ENCODE measurements at places on chromosomes 2 and 18. TPM values are rescaled to one million over a fixed set of nuclear protein-coding genes. Genes with fewer than 3 reads are reported as not detected.

DNA sequence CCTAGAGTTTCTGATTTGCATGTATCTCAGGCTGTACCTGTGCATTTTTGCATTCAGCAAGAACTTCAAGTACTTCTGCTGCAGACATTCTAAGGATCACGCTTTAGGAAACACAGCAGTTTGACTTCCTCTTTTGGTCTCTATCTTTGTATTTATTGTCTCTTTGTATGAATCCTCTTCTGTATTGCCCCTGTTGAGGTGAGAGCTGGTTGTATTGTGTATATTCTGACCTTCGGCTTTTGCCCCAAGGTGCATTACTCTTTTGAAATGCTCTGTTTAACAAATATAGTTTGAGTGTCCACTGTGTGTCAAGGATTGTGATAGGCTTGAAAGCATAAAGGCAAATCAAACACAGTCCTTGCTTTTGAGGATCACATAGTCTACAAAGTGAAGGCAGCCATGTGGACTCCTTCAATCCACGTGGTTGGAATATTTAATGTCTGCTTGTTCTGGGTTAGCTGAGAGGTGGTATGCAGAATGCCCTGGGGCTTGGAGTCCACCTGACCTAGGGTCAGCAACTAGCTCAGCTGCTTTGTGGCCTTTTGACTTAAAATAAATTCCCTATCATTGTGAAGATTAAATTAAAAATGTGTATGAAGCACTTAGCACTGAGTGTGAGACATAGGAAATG, 108.1 kb downstream of the LYPD6 start:
- no peaks in the 10 kb centered on the region for H3K4me1 ChIP-seq
- no peak overlapping the region for H3K4me3 ChIP-seq
- H3K27ac ChIP-seq: no peak overlapping the region
- no peak for DNase-seq
- H3K27me3 ChIP-seq: no peaks in the 10 kb centered on the region

DNA sequence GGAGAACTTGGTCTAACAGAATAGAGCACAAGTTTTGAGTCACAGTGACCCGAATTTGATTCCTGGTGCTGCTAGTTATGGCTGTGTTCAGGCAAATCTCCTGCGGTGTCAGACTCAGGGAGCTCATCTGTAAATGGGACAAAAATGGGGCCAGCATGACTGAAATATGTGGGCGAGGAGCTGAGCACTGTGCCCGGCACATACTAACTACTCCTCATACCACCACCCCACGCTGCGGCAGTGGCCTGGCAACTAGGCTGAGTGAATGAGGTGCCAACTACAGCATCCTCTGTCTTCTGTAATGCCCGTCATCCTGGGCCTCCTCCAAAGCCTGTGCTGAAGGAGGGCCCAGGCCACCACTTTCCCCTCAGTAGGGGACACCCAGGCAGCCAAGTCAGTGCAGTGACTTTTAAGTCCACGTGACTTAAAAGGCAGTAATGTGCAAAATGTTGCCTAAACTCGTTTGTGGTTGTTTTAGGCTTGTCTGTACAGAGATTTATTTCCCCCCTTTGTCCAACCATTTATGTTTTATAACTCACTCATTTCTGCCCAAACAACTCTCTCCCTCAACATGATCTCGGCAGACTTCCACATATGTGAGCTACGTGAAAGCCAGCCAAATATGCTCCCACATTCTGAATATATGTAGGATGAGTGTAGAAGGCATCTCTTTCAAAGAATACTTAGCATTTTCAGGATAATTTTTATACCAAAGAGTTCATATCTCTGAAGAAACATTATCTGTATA, 773.7 kb downstream of the TSN start:
- H3K4me3 ChIP-seq: no peak overlapping the region
- no peaks in the 10 kb centered on the region for H3K36me3 ChIP-seq
- no peak for DNase-seq

- no peaks in the 10 kb centered on the region for H3K27me3 ChIP-seq
- no peaks in the 10 kb centered on the region for H3K36me3 ChIP-seq
- H3K27ac ChIP-seq: no peak overlapping the region
- peaks cover 3% of the 10 kb centered on the region for H3K4me1 ChIP-seq
These were observed 65.4 kb downstream of the AAK1 start for GRCh38 chr2:69578198-69578540.

GRCh38 chr2:171391532-171391931, 42.3 kb downstream of the METTL8 start:
- H3K4me3 ChIP-seq: no peak overlapping the region
- peak; percentile 45 for DNase-seq
- H3K36me3 ChIP-seq: no peaks in the 10 kb centered on the region
- H3K27ac ChIP-seq: no peak overlapping the region
- H3K4me1 ChIP-seq: no peaks in the 10 kb centered on the region
- no peaks in the 10 kb centered on the region for H3K27me3 ChIP-seq

DNA sequence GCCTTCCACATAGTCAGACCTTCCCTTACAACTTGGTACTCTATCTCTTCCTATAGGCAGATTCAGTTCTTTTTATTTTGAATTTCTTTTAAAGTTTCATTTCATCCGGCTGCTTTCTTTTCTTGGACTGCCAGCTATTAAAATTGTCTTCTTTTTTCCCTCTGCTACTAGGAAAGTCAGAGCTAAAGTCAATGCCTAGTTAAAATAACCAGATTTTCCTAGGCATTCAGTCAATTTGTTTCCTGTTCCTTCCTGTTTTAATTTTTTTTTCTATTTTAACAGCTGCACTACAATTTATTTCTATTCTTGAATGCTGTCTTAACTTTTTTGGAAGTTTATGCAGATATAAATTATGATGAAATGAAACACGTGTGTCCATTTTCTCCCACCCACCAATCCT, 84.8 kb downstream of the EVA1A start:
- no peaks in the 10 kb centered on the region for H3K27me3 ChIP-seq
- H3K4me3 ChIP-seq: no peak overlapping the region
- DNase-seq: no peak
- H3K36me3 ChIP-seq: no peaks in the 10 kb centered on the region
- no peak overlapping the region for H3K27ac ChIP-seq

- H3K27ac ChIP-seq: no peak overlapping the region
- DNase-seq: peak; percentile 57
- no peak overlapping the region for H3K4me3 ChIP-seq
These were observed 21.1 kb upstream of the CPO start for GRCh38 chr2:206918263-206918662.

DNA sequence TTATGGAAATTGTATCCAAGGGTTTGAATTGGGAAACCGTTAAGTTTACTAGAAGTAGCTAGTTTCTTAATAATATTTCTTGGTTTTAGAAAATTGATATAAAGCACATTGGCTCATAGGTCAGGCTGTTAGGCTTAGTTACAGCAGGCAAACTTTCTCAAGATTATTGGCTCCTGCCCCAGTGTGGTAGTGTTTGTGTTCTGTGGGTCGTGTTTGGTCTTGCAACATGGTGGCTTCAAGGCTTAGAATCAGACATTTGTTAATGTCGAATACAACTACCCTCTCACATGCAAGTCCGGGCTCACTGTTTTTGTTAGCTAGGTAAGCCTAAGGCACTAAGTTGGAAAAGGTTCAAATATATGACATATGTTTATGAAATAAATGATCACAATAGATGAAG, 19.6 kb downstream of the CERS6 start:
- H3K36me3 ChIP-seq: no peaks in the 10 kb centered on the region
- DNase-seq: no peak
- no peak overlapping the region for H3K4me3 ChIP-seq
- peaks cover 14% of the 10 kb centered on the region for H3K4me1 ChIP-seq
- no peak overlapping the region for H3K27ac ChIP-seq

- no peak overlapping the region for H3K27ac ChIP-seq
- H3K4me3 ChIP-seq: peak overlapping the region; percentile 12
- H3K36me3 ChIP-seq: no peaks in the 10 kb centered on the region
These were observed 319 bp upstream of the EN1 start for GRCh38 chr2:118847762-118848172.

DNA sequence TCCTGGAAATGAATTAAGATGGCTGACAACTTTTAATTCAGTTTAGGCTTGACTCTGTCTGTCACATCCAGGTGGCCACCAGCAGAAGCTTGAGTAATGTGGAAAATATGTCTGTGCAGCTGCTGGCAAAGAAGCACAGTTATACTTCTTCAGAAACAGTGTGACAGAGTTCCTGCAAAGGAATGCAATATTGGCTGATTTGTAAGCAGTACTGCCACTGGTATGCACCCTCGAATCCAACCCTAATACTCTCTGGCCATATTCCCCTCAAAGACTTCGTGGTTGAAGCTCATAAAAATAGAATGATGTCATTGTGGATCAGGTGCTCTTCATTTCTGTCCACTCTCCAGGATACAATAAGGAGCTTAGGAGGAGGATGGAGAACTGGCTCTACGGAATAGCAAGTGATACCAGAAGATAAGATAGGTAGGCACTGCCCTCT, 86.2 kb downstream of the METTL8 start:
- no peak for DNase-seq
- H3K27ac ChIP-seq: no peak overlapping the region
- H3K36me3 ChIP-seq: no peaks in the 10 kb centered on the region
- no peaks in the 10 kb centered on the region for H3K27me3 ChIP-seq
- H3K4me1 ChIP-seq: peaks cover 6% of the 10 kb centered on the region

DNA sequence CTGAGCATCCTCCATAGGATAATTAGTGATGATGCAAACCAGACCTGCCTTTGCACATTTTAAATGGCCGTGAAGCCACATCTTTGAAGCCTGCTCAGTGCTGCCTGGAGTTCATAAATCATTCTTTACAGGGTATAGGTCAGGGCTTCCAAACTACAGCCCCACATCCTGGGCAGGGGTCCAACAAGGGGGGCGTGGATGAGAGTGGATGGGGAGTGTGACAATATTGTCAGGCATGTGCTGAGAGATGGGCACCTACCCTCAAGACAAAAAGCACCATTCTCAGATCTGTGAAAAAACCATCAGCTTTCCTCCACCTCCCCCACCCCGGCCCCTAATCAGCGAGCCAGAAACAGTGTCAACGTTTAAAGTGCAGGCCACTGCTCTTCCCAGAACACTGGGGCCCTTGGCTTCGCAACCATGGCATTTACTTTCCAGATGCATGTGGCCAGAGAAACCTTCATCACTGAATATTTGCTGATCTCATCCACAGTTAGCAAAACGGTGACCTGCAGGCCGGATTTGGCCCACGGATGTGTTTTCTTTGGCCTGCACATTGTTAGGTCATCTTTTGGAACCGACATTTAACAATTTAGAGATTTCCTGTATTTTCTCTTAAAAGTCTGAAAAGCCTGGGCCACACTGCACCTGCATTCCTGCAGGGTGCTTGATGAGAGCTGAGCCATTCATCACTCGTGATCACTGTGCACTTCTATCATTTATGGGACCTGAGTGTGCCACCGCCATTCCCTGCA, 130.7 kb downstream of the ANKRD44 start:
- no peaks in the 10 kb centered on the region for H3K27me3 ChIP-seq
- no peak overlapping the region for H3K27ac ChIP-seq
- DNase-seq: no peak
- peaks cover 6% of the 10 kb centered on the region for H3K4me1 ChIP-seq
- no peaks in the 10 kb centered on the region for H3K36me3 ChIP-seq

- no peaks in the 10 kb centered on the region for H3K4me1 ChIP-seq
- peak within 1 kb of the TSS; percentile 60 for H3K4me3 ChIP-seq
These were observed at the start of gene CYS1 for GRCh38 chr2:10079870-10080535. Gene CYS1, minus strand, starts transcription at chr2:10080411. Its CDS starts 188 bp downstream, at chr2:10080223.

DNA sequence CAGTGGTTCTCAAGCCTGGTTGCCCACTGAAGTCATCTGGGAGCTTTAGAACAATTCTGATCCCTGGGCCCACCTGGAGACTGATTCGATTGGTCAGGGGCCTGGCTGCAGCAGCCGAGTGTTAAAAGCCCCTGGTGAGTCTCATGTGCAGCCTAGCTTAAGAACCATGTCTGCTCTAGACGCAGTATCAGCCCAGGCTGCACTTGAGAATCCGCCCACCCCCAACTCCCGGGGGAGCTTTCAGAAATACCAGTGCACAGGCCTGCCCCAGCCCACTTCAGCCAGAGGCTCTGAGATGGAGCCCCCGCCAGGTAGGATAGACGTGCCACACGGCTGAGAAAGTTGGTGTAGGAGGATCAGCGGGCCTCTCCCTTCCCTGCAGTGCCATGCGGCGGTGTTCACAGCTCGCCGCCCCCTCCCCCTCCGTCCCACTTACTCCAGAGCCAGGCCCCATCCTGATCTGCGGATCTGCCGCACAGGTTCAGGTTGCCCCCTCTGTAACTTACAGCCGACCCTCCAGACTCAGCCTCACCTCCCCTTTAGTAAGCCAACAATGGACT, 209.0 kb upstream of the RAB12 start:
- no peak overlapping the region for H3K27ac ChIP-seq
- no peaks in the 10 kb centered on the region for H3K4me1 ChIP-seq
- peaks cover 55% of the 10 kb centered on the region for H3K36me3 ChIP-seq
- no peak overlapping the region for H3K4me3 ChIP-seq
- H3K27me3 ChIP-seq: no peaks in the 10 kb centered on the region
- DNase-seq: no peak

- DNase-seq: no peak
- no peak overlapping the region for H3K27ac ChIP-seq
- H3K4me1 ChIP-seq: peaks cover 10% of the 10 kb centered on the region
- no peaks in the 10 kb centered on the region for H3K27me3 ChIP-seq
- H3K4me3 ChIP-seq: no peak overlapping the region
- no peaks in the 10 kb centered on the region for H3K36me3 ChIP-seq
These were observed 50.7 kb downstream of the FMNL2 start for GRCh38 chr2:152385650-152386049.

DNA sequence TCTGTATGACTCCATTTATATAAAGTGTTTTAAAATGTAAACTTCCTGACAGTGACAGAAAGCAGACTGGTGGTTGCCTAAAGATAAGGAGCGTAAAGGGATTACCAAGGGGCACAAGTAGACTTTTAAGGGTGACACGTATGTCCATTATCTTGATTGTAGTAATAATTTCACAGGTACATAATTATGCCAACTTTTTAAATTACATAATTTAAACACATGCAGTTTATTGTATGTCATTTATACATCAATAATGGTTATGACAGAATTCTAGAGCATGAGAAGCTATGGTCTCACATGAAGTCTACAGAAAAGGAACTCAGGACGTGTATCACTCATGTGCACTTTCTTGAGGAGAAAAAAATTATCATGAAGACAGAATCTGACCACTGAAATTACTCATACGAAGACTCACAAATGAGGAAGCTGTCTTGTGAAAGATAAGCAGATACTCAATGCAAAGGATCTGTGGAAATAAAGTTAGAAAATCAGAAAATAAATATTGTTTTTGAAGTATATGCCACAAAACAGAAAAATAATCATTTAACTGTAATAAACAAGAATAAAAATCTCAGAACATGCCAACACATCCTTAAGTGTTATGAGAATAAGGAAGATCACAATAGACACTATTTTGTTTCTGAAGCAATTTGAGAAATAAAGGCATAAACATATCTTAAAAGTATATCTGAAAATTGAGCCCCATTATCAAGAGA, 84.4 kb downstream of the TMEM131 start:
- no peaks in the 10 kb centered on the region for H3K4me1 ChIP-seq
- no peaks in the 10 kb centered on the region for H3K27me3 ChIP-seq
- DNase-seq: no peak

- no peaks in the 10 kb centered on the region for H3K4me1 ChIP-seq
- no peak for DNase-seq
- no peaks in the 10 kb centered on the region for H3K36me3 ChIP-seq
- no peaks in the 10 kb centered on the region for H3K27me3 ChIP-seq
- H3K4me3 ChIP-seq: no peak overlapping the region
These were observed 249.9 kb upstream of the RBBP8 start for GRCh38 chr18:22683196-22683676.

GRCh38 chr2:9945596-9945995, 5.9 kb upstream of the GRHL1 start:
- peaks cover 19% of the 10 kb centered on the region for H3K27me3 ChIP-seq
- no peak overlapping the region for H3K4me3 ChIP-seq
- H3K27ac ChIP-seq: no peak overlapping the region
- no peaks in the 10 kb centered on the region for H3K36me3 ChIP-seq

Gene POTEI
- total RNA-seq: 0.33 TPM

Gene ACTG2
- 1.6 TPM for total RNA-seq

Gene SAG
- total RNA-seq: not detected

Gene TNFAIP6
- not detected for total RNA-seq

All from endodermal cell (in vitro differentiated cells).